Cortex of kidney (tissue), 1 donor: ENCODE measurements at places on chromosomes 13 and 19.

- DNase-seq: no peak
Measured at GRCh38 chr19:6576869-6577475, 14.0 kb downstream of the CD70 start.

DNA sequence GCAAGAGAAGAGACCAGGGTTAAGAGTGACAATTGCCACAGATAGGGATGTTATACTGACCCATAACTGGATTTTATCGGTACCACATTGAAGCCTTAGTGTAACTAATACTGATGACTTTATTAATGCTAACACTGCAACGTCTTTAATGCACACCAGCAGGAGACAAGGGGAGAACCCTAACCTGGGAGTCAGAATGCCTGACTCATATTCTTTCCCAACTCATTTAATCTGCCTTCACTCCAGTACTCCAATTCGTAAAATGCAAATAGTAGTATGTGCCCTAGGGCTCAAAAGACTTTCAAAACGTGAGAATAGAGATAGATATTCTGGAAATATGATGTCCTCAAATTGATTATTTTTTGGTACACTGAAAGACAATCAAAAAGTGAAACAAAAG lies 62.4 kb downstream of the GPC6 start:
- DNase-seq: no peak

DNA sequence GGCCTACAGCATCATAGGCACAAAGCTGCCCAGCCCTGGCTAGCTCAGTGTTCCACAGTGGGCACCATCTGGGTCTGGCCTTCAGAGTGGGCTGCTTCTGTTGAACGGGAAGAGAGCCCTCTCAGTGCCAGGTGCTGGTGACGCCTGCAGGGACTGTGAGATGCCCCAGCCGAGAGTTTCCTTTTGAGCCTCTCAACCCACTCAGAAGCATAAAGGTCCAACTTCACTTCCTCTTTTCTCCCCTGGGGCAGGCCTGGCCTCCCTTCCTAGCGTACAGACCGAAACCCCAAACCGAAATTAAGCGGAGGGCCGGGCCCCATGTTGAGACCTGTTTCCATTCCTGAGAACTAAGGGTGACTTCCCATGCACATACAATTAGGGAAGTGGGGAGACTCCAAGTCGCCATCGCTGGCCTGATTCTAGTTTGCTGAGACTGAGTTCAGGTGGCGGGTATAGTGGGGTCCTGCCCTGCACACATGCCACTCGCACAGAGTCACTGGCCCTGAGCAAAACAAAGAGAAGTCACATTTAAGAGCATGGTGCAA lies 6.9 kb downstream of the RAB8A start:
- no peak for DNase-seq

- DNase-seq: no peak
Measured at GRCh38 chr13:41915081-41915480, 45.8 kb downstream of the VWA8 start.

DNA sequence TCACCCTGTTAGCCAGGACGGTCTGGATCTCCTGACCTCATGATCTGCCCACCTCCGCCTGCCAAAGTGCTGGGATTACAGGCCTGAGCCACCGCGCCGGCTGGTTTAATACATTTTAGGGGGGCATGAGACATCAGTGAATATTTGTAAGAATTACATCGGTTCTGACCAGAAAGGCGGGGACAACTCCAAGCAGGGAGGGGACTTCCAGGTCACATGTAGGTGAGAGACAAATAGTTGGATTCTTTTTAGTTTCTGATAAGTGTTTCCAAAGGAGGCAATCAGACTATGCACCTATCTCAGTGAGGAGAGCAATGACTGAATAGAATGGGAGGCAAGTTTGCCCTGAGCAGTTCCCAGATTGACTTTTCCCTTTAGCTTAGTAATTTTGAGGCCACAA lies 3.7 kb upstream of the ZNF552 start:
- DNase-seq: no peak

DNA sequence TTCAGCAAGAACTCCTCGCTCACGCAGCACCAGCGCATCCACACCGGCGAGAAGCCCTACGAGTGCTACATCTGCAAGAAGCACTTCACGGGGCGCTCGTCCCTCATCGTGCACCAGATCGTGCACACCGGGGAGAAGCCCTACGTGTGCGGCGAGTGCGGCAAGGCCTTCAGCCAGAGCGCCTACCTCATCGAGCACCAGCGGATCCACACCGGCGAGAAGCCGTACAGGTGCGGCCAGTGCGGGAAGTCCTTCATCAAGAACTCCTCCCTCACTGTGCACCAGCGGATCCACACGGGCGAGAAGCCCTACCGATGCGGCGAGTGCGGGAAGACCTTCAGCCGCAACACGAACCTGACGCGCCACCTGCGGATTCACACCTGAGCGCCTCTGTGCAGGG lies 20.6 kb upstream of the SMIM17 start:
- DNase-seq: no peak

- no peak for DNase-seq
Measured at GRCh38 chr13:110944121-110944967, 29.5 kb upstream of the ANKRD10 start.

GRCh38 chr19:1236576-1236975 lies 1.2 kb downstream of the CBARP start:
- no peak for DNase-seq

- DNase-seq: no peak
Measured at GRCh38 chr13:70959035-70959775, 851.0 kb upstream of the KLHL1 start.

GRCh38 chr13:66585669-66586203 lies 644.4 kb downstream of the PCDH9 start:
- no peak for DNase-seq

DNA sequence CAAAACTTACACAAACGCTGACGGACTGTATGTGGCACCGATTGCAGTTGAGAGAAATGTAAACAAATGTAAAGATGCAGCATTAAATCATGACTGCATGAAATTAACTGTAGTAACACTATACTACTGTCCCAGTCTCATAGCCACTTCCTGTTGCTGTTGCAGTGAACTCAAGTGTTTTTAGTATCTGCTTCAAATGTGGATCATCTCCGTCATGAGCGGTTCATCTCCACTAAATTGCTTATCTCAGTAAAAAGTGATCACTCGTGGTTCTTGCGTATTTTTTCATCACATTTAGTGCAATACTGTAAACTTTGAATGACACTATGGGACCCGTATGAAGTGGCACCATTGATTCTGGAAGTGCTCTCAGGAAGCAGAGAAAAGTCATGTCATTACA lies 60.3 kb upstream of the RNF113B start:
- DNase-seq: no peak

DNA sequence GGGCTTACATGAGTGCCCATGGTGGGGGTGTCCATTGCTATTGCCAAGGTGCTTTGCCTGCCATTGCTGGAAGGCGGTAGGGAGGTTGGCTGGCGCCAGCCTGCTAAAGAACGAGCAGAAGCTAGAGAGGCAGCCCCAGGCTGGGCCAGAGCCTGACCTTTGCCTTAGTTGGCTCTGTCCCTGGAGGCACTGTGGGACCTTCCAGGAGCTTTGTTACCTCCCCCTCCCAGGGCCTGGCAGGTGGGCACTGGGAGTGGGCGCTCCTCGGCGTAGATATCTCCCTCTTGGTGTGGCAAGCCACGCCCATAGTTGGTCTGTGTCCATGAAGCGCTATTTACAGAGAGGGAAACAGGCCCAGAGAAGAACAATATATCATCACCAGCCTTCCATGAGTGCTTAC lies 2.3 kb upstream of the SLC25A42 start:
- no peak for DNase-seq

- DNase-seq: no peak
Measured at GRCh38 chr19:16945762-16946465, 57.1 kb downstream of the F2RL3 start.

DNA sequence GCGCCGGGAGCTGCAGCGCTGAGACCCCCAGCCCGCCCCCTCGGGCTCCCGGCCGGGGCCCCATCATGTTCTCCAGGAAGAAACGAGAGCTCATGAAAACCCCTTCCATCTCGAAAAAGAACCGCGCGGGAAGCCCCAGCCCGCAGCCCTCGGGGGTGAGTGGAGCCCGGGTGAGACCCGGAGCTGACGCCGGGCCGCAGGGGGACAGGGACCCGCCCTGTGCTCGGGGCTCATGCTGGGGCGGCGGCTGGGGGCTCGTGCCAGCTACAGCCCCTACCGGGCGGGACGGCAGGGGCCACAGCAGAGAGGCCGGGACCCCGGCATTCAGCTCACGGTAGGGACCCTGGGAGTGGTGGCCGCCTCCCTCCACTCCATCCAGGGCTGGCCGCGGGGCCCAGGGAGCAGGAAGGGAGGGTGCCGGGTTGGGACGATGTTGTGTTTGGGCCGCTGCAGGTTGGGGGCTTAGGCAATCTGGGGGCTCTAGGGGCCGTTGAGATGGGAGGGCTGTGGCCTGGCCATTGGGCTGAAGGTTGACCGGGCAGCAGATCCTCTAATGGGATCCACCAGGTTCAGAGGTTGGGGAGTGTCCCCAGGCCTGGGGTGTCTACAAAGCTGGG lies 482 bp downstream of the ARHGAP45 start:
- DNase-seq: no peak

DNA sequence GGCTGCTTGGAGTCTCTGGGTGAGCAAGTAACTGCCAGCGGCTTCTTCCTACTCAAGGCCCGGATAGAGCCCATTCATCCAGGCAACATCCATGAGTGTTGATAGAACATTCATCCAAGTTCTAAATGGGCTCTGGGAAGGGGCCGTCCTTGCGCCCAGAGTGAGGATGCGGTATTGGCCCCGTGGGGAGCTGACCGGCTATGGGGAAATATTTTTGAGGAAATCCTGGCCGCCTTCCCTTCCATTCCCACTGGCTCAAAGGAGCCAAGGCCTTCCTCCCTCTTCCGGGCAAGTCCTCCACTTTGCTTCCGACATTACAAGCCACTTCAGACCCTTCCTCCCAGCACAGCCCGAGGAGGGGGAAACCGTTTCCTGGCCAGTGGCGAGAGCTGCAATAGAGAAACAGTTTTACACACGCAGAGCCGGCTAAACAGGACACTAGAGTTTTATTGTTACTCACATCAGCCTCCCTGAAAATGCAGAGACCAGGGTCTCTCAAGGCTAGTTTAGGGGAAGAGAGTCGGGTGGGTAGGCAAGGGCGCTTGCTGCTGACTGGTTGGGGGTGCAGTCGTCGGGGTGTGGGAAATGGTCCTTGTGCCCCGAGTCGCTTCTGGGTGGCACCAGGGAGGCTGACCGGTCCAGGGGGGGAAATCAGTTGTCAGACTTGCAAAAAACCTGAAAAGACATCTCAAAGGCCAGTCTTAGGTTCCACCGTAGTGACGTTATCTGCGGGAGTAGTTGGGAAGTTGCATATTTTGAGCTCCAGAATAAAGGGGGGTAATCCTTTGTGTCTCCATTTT lies 37.5 kb downstream of the C13orf46 start:
- no peak for DNase-seq

- DNase-seq: no peak
Measured at GRCh38 chr19:8806661-8807060, 25.4 kb downstream of the ZNF558 start.

- no peak for DNase-seq
Measured at GRCh38 chr13:44301639-44302015, 72.0 kb upstream of the SERP2 start.
